ENCODE measurements at places on chromosomes 6 and 20.

GRCh38 chr6:149228311-149228955 is 89.1 kb upstream of the TAB2 start:
- DNase-seq = no peak
- no peak overlapping the region for H3K27ac ChIP-seq
- peaks cover 23% of the 10 kb centered on the region for H3K4me1 ChIP-seq
- H3K27me3 ChIP-seq = no peaks in the 10 kb centered on the region

GRCh38 chr6:106120006-106120405 is 33.9 kb downstream of the PRDM1 start:
- no peaks in the 10 kb centered on the region for H3K27me3 ChIP-seq
- no peaks in the 10 kb centered on the region for H3K36me3 ChIP-seq
- H3K4me1 ChIP-seq = peaks cover 25% of the 10 kb centered on the region

DNA sequence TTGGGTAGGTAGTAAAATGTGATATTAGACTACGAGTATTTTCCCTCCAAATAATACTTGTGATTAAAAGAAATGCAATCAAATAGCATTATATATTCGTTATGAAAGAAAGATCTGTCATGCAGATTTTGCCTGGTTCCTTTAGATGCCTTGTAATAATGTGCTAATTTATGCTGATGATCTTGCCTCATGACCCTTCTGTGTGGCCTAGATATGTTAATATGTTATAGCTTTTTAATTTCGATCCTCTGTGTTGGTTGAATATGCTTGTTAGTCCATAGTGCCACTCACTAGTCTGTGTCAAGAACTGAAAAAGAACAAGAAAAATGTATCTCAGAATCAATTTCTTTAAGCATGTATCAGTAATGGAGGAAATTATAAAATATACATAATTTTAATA is 31.9 kb downstream of the CDKAL1 start:
- no peaks in the 10 kb centered on the region for H3K4me1 ChIP-seq
- H3K36me3 ChIP-seq = no peaks in the 10 kb centered on the region
- DNase-seq = no peak
- no peak overlapping the region for H3K27ac ChIP-seq
- H3K4me3 ChIP-seq = no peak overlapping the region

DNA sequence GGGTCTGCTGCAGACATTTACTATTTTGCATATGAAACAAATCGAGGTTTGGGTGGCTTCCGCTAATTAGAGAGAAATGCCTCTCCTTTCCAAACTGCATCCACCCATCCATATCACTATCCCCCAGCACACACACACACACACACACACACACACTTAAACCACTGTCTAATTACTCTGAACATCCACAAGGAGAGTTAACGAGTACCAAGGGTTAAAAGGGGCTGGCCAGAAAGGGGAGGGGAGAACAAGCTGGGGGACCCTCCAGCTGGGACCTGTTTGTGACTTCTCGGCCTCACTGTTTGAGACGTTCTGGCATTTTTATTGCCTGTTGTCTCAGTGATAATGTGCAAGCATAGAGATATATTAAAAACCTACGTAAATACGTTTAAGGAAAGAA is 261.2 kb downstream of the FOXC1 start:
- no peak overlapping the region for H3K27ac ChIP-seq
- H3K36me3 ChIP-seq = no peaks in the 10 kb centered on the region
- no peaks in the 10 kb centered on the region for H3K27me3 ChIP-seq
- peaks cover 13% of the 10 kb centered on the region for H3K4me1 ChIP-seq
- no peak for DNase-seq

DNA sequence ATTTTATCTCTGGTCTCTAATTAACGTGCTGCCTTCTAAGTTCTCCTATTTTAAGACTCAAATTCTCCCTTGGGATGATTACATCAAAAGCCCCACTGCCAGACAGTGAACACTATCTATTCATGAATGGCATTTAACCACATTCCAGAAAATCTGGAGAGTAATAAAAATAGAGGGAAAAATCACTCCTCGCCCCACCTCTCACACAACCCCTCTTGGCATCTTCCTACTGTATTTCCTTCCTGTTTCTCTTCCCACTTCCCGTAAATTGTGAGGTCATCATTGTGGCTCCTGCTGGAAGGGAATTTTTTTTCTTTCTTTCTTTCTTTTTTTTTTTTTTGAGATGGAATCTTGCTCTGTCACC is 31.5 kb downstream of the RAB44 start:
- H3K4me3 ChIP-seq = no peak overlapping the region
- peaks cover 12% of the 10 kb centered on the region for H3K4me1 ChIP-seq
- no peaks in the 10 kb centered on the region for H3K36me3 ChIP-seq
- H3K27ac ChIP-seq = no peak overlapping the region
- H3K27me3 ChIP-seq = no peaks in the 10 kb centered on the region
- no peak for DNase-seq

- H3K27ac ChIP-seq = peak overlapping the region; percentile 91
- H3K27me3 ChIP-seq = no peaks in the 10 kb centered on the region
- peak overlapping the region; percentile 56 for H3K4me3 ChIP-seq
- no peak for DNase-seq
Measured at GRCh38 chr6:53358440-53359094, 9.8 kb upstream of the ELOVL5 start.

DNA sequence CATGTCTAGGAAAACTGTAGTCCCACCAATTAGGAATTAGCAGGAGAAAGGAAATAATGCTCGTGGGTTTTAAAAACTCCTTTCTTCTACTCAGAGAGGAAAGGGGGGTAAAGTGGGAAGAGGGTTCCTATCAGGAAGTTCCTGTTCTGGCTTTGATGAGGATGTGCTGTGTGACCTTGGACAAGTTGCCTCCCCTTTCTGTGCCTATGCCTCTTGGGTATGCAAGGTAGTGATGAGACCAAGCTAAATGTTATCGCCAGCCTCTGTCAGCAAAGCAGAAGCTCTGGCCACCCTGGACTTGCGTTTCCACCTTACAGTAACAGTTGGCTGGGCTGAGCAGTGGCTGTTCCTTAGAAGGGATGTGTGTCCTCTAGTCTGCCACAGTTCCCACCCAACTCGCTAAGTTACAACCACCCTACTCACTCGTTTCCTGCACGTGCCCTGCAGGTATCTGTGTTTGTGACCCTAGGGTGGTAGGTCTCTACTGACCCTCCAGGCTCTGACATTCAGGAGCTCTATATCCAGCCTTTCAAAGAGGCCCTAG is 110.0 kb downstream of the PREX1 start:
- no peak overlapping the region for H3K27ac ChIP-seq
- H3K4me3 ChIP-seq = no peak overlapping the region
- H3K36me3 ChIP-seq = peaks cover 3% of the 10 kb centered on the region
- no peaks in the 10 kb centered on the region for H3K27me3 ChIP-seq
- DNase-seq = no peak

DNA sequence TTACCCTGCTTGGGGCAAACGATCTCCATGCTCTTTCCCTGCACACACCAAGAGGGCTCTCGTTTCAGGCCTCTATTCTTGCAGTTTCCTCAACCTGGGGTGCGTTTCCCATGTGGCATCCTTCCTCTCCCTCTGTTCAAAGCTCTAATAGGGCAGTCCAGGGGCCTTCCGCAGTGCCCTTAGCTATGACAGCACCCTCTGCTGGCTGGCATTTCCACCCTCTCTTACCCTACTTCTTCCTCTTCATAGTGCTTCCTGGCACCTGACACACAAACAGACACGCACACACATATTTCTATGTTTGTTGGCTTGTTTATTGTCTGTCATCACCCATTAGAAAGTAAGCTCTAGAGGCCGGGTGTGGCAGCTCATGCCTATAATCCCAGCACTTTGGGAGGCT is 294.0 kb downstream of the CLIC5 start:
- peaks cover 12% of the 10 kb centered on the region for H3K4me1 ChIP-seq
- H3K27ac ChIP-seq = no peak overlapping the region
- no peak overlapping the region for H3K4me3 ChIP-seq
- no peaks in the 10 kb centered on the region for H3K27me3 ChIP-seq

GRCh38 chr20:38650010-38650409 is 48.4 kb downstream of the ARHGAP40 start:
- H3K27me3 ChIP-seq = peaks cover 17% of the 10 kb centered on the region
- no peak overlapping the region for H3K27ac ChIP-seq
- H3K4me3 ChIP-seq = no peak overlapping the region
- no peaks in the 10 kb centered on the region for H3K36me3 ChIP-seq
- DNase-seq = no peak
